ENCODE measurements at places on chromosomes 2 and 18.

- no peak for DNase-seq
Observed at GRCh38 chr2:184560603-184561002, 37.7 kb upstream of the ZNF804A start.

GRCh38 chr2:140550821-140551220 is 1580.0 kb downstream of the LRP1B start:
- no peak for DNase-seq

DNA sequence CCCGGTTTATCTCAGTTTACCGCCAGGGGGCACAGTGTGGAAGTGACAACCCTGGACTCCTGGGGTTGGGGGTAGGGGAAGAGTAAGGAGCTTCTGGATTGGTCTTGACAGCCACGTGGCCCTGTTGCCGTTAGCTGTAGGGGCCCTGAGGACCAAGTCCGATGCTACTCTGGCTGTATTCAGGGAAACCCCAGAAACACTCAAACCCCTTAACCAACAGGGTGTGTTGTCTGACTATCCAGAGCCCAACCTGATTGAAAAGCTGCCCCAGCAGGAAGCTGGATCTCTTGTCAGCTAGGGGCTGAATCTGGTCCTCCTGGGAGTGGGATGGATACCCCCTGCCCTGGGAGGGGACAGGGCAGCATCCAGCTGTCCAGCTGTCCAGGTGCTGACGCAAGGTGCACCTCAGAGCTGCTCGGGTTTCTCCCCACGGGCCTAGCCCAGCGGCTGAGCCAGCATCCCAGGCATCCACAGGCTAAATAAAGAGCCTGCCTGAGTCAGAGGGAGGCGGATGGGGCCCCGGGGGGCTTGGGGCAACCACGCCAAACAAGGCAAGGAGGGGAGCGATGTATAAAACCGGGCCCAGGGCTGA is 3.1 kb upstream of the GMPPA start:
- peak; percentile 68 for DNase-seq

DNA sequence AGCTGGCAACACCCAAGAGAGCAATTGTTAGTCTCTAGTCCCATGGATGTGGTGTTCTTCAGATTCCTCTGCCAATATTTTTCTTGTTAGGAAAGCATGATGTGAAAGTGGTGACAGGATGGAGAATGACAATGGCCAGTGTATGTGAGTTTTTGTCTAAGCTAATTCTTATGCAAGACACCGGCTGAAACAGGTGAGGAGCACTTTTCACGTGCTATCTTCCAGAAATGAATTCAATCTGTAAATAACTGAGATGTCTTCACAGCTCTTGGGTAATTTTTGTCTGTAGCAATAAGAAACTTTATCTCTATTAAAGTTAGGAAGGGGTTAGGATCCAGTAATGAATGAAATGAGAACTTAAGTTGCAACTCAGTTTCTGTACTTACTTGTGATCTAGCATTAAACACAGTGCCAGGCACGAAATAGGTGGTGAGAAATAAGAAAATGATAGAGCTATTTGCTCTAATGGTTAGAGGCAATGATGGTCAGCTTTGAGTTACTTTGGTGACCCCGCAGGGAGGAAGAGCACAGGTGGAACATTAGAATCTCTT is 676 bp upstream of the AGPS start:
- DNase-seq = no peak

DNA sequence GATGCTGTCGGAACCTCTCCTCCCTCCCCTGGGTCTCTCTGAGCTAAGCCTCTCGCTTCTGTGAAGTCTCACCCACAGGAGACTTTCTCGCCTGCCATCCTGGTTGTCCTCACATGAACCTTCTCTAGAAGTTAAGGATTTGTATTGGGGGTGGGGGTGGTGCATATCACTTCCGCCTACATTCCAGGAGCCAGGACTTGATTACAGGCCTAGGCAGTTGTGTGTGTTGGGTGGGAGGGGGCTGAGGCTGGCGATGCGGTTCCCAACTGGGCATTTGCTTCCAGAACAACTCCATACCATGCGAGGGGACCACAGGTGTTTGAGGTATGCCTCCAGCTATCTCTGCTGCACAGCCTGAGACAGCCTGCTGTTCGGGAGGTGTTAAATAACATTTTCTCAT is 56.8 kb upstream of the MGAT4A start:
- DNase-seq = no peak

- peak; percentile 48 for DNase-seq
Observed at GRCh38 chr18:50356036-50356945, 18.6 kb upstream of the SKA1 start.

DNA sequence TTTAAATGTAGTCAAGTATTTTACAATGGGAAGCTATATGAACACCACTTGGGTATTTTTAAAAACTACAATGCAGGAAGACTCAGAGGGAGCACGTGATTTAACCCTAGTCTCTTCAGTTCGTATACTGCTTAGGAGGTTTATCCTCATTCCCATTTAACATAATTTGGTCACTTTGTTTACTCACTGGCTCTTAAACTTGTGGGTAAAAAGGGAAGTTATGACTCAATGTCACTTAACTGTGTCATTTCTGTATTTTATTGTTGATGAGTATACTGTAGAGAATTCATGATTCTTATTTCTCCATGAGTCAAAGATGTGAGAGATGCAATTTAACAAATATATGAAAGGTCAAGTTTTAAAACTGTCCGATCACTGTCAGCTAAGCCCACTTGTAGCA is 48.2 kb downstream of the SLC66A3 start:
- DNase-seq = no peak

GRCh38 chr2:177174486-177174885 is 38.1 kb upstream of the HNRNPA3 start:
- no peak for DNase-seq

GRCh38 chr2:50345701-50346591 is 686.0 kb downstream of the NRXN1 start:
- DNase-seq = no peak

GRCh38 chr2:215401896-215402379 is 33.9 kb downstream of the FN1 start:
- DNase-seq = no peak
